ENCODE measurements at places on chromosomes 3 and 15.

GRCh38 chr3:126460381-126460780 lies 15.3 kb downstream of the ZXDC start:
- no peak for DNase-seq

GRCh38 chr15:33209575-33210481 lies 15.3 kb upstream of the FMN1 start:
- no peak for DNase-seq

- DNase-seq: no peak
Observed at GRCh38 chr3:113275258-113275556, 63.9 kb downstream of the BOC start.

- no peak for DNase-seq
Observed at GRCh38 chr3:15979900-15980299, 182.1 kb upstream of the ANKRD28 start.

DNA sequence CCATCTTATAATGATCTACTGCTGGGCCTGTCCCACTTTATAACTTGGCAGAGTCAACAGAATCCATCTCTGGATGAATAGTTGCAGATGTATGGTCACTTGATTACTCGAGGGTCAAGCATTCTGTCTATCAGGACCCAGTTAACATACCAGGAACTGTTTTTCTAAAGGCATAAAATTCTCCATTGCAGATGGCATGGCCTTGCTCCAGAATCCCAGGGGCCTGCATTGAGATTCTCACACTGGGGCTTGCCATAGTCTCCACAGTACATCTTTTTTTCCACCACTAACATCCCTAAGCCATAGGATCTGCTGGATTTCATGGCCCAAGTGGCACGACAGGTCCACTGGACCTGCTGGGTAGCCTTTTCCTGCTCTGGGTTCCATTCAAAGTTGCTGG lies 68.5 kb upstream of the CACNA1D start:
- no peak for DNase-seq

- DNase-seq: no peak
Observed at GRCh38 chr15:49255966-49256759, 86.1 kb downstream of the GALK2 start.

- no peak for DNase-seq
Observed at GRCh38 chr15:85616549-85617110, 178.1 kb downstream of the KLHL25 start.

DNA sequence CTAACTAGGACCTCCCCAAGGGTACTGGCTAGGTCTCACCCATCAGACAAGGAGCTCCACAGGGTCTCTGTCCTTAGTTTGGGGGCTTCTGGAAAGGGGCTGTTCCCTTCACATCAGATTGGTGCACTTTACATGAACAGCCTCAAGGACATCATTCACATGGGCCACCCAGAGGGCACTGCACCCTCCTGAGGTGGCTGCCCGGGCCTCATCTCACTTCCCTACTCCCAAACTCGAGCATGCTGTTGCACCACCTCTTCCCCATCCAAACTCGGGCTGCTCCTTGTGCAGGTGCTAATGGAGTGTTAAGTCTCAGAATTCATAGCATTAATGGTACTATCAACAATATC lies 48.1 kb downstream of the RAB11A start:
- no peak for DNase-seq

- no peak for DNase-seq
Observed at GRCh38 chr3:44414517-44415090, 62.9 kb downstream of the ZNF445 start.

- no peak for DNase-seq
Observed at GRCh38 chr15:99054025-99054387, 46.4 kb upstream of the PGPEP1L start.

GRCh38 chr15:40857601-40858341 lies 13.9 kb downstream of the SPINT1 start:
- peak; percentile 62 for DNase-seq

- no peak for DNase-seq
Observed at GRCh38 chr3:188845514-188845913, 326.3 kb upstream of the TPRG1 start.

GRCh38 chr3:194296454-194297263 lies 54.5 kb downstream of the CPN2 start:
- DNase-seq: no peak

GRCh38 chr3:127961963-127962362 lies 46.9 kb downstream of the KBTBD12 start:
- DNase-seq: no peak

- no peak for DNase-seq
Observed at GRCh38 chr3:99895703-99896441, 78.2 kb downstream of the CMSS1 start.

- no peak for DNase-seq
Observed at GRCh38 chr3:129624347-129625071, 18.0 kb upstream of the PLXND1 start.

GRCh38 chr3:197302696-197303341 lies 4.4 kb upstream of the DLG1 start:
- DNase-seq: no peak

GRCh38 chr15:96360581-96361308 lies 30.2 kb downstream of the NR2F2 start:
- DNase-seq: no peak

DNA sequence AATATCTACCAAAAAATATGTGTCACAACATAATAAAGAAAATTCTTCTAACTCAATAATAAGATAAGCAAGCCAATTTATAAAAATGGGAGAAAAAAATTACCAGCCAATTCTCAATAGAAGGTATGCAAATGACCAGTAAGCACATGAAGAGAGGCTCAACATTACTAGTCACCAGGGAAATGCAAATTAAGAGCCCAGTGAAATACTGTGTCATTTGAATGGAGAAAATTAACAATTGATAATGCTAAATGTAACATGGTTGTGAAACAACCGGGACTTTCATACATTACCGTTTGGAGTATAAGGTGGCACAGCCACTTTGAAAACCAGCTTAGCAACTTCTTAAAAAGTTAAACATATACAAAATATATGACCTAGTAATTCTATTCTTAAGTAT lies 460.7 kb downstream of the IGSF11 start:
- no peak for DNase-seq

- no peak for DNase-seq
Observed at GRCh38 chr3:190307164-190307545, 15.1 kb downstream of the CLDN1 start.

DNA sequence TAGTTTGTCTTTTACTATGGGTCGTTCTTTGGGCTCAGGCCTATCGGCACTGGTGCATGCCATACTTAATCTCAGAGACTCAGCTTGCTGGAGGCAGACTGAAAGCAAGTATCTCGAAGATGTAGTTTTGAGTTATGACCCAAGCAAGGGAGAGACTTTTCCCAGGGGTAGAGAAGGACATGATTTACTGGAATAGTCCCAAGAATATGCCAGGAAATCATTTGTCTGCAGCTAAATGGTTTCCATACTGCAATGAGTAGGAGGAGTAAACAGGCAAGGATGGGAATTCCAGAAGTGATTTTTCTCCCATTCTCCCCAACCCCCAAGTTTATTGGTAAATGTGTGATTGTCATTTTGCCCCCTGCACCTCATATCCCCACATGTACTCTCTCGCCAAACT lies 35.4 kb upstream of the LACTB start:
- DNase-seq: no peak

DNA sequence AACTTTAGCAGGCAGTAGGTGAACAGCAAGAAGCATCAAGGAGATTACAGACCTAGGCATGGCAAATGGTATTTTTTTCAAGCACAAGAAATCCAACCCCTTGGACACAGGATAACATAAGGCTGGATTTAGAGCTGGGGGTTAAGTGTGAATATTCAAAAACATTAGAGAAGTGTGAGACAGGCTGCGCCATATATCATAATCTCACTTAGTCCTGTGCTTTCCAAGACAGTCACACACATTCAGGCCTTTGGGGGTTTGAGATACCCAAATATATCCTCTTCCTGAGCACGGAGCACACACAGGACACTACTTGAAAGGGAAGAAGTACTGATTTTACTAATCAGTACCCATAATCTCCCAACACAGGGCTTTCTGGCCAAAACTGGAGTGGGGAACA lies 83.0 kb upstream of the CLDN18 start:
- DNase-seq: no peak

GRCh38 chr3:47266709-47267489 lies 15.7 kb downstream of the KIF9 start:
- DNase-seq: no peak

GRCh38 chr3:186628756-186629155 lies 11.4 kb upstream of the FETUB start:
- DNase-seq: no peak

- no peak for DNase-seq
Observed at GRCh38 chr15:83998486-83998885, 237.1 kb upstream of the GOLGA6L4 start.

Measured in stimulated activated CD8-positive, alpha-beta memory T cell treated with anti-CD3 and anti-CD28 coated beads, Interleukin-2, amount 100 ng/mL, for 1 hour (primary cell).